CD8-positive, alpha-beta memory T cell (primary cell): ENCODE measurements at places on chromosomes 5 and 9. TPM values are rescaled to one million over a fixed set of nuclear protein-coding genes. Genes with fewer than 3 reads are reported as not detected.

GRCh38 chr5:129746876-129747275, 1.0 kb upstream of the MINAR2 start:
- DNase-seq = no peak

DNA sequence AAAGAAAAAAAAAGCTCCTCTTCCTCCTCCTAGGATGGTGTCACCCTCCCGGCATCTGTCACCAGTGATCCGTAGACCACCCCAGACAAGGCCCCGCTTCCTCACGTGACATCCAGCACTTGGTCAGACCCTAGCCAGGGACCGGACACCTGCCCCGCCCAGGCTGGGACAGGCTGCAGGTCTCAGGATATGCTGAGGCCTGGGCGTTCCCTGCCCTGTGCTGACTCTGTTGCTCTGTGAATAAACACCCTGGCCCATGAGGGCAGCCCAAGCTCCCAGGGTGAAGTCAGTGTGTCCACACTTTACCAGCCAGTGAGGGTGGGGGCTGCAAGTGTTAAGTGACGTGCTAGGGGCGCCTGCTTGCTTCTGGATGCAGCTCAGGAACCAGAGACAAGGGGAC, 5.6 kb downstream of the EDF1 start:
- no peak for DNase-seq

DNA sequence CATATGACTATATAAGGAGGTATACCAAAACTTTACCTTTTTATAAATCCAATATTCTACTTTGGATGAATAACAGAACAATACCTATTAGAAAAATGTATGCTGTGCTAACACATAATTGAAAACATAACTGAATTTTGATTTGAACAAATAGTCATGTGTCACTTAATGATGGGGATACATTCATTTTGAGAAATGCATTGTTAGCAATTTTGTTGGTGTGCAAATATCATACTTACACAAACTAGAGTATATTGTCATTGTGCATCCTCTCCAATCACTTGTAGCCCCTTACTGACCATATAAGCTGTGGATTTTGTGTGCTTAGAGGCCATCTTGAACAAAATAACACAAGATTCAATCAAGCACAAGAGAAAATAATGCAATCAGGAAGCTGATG, 72.3 kb upstream of the SLCO4C1 start:
- no peak for DNase-seq

DNA sequence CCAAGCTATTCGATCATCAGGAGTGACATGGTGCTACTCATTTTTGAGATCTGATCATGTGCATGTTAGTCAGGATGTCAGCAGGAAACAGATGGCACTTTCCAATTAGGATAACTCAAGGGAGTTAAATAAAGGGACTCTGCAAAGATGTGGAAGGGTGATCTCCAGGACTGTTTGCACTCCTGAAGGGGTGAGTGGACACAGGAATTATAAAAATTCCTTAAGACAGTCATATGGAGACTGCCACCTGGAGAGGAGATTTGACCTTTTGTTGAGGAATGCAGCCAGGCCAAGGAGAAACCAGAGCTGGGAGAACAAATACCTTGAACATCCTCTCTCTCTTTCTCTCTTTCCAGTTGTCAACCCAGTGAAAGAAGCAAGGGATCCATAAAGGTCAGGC, 189.1 kb downstream of the GABRG2 start:
- no peak for DNase-seq

- DNase-seq = no peak
These were observed 131.0 kb downstream of the NSG2 start for GRCh38 chr5:174176511-174176910.

GRCh38 chr5:158534203-158534602, 565.5 kb downstream of the EBF1 start:
- DNase-seq = no peak

GRCh38 chr9:93184432-93185265, 710 bp downstream of the WNK2 start:
- no peak for DNase-seq

DNA sequence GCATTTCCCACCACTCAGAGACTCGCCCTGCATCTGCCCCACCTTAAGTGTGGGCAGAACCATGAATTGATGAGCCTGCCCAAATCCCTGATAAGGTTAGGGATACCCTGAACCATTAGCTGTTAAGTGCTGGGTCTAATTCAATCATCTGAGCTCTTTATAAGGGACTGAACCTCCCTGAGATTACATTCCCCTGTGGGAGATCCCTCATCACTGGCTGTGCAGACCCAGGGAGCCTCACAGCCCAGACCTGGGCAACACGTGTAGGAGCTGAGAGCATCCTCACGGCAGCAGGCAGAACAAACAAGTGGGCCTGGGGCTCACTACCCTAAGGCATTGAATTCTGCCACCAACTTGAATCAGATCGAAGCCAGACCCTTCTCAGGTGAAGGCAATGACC, 585 bp upstream of the TAF11L2 start:
- DNase-seq = no peak

DNA sequence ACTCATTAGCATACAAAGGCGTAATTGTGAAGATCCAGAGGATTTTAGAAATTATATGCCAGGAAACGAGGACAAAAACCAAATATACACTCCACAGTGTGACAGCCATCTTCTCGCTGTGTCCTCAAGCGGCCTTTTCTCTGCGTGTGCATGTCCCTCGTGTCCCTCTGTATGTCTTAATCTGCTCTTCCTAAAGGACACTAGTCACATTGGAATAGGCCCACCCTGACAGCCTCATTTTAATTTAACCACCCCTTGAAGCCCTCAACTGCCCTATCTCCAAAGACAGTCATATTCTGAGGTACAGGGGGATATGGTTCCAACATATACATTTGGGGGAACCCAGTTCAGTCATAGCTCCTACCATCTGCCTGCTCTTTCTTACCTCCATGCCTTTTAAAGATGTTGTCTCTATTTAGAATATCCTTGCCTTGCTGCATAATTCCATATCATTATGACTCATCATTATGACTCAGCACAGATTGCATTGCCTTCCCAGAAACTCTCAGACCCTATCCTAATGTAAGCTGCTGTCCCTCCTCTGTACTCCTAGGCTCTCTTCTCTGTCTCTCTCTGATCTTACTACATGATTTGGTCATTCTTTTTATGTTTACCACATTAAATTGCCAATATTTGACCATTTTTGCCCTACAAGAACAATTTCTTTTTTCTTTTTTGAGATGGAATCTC, 210.9 kb downstream of the AOPEP start:
- DNase-seq = no peak

GRCh38 chr9:128588581-128589233, 36.3 kb downstream of the SPTAN1 start:
- no peak for DNase-seq

The ASPN gene
- not detected for polyA plus RNA-seq

The TRPM3 gene
- polyA plus RNA-seq = not detected

The ADAMTS12 gene
- not detected for polyA plus RNA-seq

- DNase-seq = peak; percentile 6
These were observed 258.5 kb downstream of the AOPEP start for GRCh38 chr9:94984891-94985476.

The IQGAP2 gene
- 70.5 TPM for polyA plus RNA-seq

GRCh38 chr5:33981408-33982162, 2.9 kb downstream of the SLC45A2 start:
- no peak for DNase-seq

- DNase-seq = no peak
These were observed 261.4 kb upstream of the KLF4 start for GRCh38 chr9:107750741-107751566.

The SPATA6L gene
- 0.14 TPM for polyA plus RNA-seq

GRCh38 chr9:5621327-5621726, 7.6 kb upstream of the RIC1 start:
- no peak for DNase-seq

The CD14 gene
- polyA plus RNA-seq = 0.43 TPM

The TAF11L10 gene
- polyA plus RNA-seq = not detected

GRCh38 chr9:107712390-107712789, 222.8 kb upstream of the KLF4 start:
- no peak for DNase-seq

DNA sequence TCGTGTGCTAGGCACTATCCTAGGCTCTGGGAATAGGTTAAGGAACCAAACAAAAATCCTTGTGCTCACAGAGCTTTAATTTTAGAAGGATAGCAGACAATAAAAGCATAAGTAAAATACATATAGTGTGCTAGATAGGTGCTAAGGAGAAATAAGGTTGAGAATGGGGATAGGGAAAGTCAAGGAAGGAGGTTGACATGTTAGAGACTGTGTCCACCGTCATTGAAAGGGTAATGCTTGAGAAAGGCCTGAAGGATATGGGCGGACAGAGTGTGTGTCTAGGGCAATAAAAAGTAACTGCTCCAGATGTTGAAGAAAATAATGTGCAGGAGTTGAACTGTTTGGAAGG, 482 bp upstream of the TDRD7 start:
- DNase-seq = no peak

The S1PR3 gene
- not detected for polyA plus RNA-seq

The FAM221B gene
- not detected for polyA plus RNA-seq

GRCh38 chr5:68962757-68963484, 130.9 kb upstream of the SLC30A5 start:
- DNase-seq = no peak
